Stimulated activated naive CD8-positive, alpha-beta T cell treated with anti-CD3 and anti-CD28 coated beads, Interleukin-15, Interleukin-2, amounts not matched to agents 100 U/mL and 50 U/mL, for 24 hours (primary cell): ENCODE measurements at places on chromosomes 11 and 22.
A peak's percentile ranks its signal among the peaks of the same experiment; 100 is the strongest.

DNA sequence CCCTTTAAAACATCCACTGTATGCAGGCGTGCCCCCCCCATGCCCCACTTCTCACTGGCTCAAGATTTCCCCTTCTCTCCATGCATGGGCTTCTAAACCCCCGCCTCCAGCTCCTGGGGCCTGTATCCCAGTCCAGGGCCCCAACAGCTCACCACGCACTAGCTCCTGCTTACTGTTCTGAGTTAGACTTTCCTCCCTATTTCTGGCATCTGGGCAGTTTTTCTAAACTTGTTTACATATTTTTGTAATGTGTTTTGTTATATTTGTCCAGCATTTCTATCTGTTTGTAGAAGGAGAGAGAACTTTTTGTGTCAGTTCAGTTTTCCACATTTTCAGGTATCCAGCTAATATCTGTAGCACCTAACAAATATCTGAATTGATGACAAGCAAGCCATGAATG is 178.5 kb downstream of the SPON1 start:
- no peak for DNase-seq

GRCh38 chr11:16969010-16969999 is 44.9 kb downstream of the PLEKHA7 start:
- no peak for DNase-seq

- no peak for DNase-seq
These were observed 485.8 kb upstream of the CADM1 start for GRCh38 chr11:115990004-115990447.

- DNase-seq = peak; percentile 67
These were observed 419 bp downstream of the ANKRD54 start for GRCh38 chr22:37843741-37844089.

GRCh38 chr11:44623731-44624491 is 58.4 kb downstream of the CD82 start:
- no peak for DNase-seq

DNA sequence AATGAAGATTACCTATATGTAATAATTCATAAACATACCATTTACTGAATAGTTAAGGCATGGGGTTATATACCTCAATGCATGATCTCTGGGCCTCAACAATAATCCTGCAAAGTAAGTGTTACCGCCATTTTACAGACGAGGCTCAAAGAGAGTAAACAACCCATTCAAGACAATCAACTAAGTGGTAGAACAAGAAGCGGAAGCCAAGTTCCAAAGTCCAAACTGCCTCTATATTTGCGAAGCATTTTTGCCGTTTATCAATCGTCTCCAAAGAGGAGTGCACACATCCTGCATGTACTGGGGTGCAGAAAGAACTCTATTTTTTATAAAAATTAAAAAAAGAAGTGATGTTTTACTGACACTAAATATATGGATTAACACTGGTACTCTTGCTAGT is 27.5 kb upstream of the P4HA3 start:
- DNase-seq = no peak

DNA sequence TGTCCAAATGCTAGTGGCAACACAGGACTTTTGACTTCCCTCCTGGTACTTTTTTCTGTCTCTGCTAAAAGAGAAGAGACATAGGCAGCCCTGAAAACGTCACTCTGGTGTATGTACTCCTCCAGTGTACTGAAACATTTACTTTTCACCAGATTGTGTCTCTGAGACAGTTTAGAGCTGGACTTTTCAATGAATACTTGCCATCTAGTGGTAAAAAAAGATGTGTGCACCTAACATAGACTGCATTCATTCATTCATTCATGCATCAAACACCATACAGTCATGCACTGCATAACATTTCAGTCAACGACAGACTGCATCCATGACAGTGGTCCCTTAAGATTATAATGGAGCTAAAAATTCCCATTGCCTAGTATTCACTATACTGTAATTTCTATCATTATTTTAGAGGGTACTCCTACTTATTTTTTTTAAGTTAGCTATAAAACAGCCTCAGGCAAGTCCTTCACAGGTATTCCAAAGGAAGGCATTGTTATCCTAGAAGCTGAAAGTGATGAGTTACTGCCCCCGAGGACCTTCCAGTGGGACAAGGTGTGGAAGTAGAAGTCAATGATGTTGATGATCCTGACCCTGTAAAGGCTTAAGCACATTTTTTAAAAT is 186.2 kb downstream of the SPON1 start:
- no peak for DNase-seq

DNA sequence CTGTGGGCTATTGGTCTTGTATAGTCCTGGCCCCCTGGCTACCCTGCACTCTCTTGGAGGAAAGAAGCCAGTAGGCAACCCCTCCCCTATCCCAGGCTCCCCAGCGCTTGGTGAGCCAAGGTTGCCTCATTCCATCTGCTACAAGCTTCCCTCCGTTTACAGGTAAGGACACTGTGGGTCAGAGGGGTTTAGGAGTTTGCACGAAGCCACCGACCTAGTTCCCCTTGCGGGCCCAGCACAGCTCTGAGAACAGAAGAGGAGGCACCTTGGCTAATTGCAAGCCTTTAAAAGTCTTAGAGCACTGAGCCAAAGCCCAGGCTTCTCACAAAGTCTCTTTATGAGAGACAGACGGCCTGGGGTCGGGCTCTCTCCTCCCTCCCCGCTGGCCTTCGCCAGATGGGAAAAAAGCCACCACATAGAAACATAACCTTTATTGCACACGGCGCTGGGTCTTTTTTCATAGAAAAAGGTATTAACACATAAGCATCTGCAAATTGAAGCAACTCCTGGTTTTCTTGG is 99.8 kb downstream of the CEP164 start:
- DNase-seq = no peak

DNA sequence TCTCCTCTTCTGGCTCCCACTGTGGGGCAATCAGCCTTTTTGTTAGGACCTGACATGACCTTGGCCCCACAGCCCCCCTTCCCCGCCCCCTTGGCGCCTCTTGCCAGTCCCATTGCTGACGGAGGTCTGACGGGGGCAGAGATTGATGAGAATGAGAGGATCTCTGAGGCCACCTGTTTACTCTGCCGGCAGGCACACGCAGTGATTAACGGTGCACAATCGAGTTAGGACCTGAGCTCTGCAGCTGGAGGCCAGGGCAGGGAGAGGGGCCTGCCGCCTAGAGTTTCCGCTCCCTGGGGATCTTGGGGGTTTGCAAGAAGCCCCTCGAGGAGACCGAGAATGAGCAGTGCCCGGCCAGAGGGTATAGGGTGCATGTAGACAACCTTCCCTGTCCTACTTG is 6.8 kb upstream of the CHRM1 start:
- DNase-seq = no peak

DNA sequence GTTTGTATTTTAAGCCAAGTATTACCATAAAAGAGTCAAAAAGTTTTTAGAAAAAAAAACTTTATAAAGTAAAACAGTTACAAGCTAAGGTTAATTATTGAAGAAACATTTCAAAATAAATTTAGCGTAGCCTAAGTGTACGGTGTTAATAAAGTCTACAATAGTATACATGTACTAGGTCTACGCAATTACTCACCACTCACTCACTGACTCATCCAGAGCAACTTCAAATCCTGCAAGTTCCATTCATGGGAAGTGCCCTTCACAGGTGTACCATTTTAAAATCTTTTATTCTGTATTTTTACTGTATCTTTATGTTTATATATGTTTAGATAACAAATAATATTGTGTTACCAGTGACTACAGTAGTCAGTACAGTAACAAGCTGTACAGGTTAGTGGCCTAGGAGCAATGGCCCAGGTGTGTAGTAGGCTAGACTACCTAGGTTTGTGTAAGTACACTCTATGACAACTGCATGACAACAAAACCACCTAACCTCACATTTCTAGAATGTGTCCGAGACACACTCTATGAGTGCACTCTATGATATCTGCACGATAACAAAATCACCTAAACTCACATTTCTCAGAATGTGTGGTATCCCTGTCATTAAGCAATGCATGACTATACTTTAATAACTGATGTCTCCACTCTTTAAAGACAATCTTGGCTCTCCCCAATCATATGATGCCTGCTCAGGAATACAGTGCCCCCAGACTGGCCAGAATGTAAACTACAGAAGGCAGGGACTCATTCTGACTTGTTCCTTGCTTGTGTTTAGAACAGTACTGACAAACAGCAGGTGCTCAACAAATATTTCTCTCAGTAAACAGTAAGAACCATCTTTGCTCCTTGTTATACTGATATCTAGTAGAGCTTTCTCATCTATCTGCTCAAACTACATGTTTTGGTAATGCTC is 21.2 kb downstream of the KMT5B start:
- DNase-seq = no peak
